ENCODE measurements at places on chromosomes 7 and 10.

- no peak for DNase-seq
These were observed 17.6 kb upstream of the AASS start for GRCh38 chr7:122161628-122162027.

GRCh38 chr7:26367219-26367711 lies 75.6 kb downstream of the SNX10 start:
- DNase-seq, result no peak

DNA sequence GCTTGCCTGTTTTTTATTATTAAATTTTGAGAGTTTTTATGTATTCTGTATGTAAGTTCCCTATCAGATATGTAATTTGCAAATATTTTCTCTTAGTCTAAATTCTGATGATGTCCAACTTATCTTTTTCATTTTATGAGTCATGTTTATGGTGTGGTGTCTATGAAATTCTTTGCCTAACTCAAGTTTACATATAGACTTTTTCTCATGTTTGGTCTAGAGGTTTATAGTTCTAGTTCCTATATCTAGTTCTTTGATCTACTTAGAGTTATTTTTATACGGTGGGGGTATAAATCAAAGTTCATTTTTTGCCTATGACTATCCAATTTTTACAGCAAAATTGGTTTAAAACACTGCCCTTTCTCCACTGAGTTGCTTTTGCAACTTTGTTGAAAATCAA lies 26.3 kb upstream of the CCDC7 start:
- no peak for DNase-seq

- no peak for DNase-seq
These were observed 8.3 kb upstream of the PRKAG2 start for GRCh38 chr7:151885202-151885580.

DNA sequence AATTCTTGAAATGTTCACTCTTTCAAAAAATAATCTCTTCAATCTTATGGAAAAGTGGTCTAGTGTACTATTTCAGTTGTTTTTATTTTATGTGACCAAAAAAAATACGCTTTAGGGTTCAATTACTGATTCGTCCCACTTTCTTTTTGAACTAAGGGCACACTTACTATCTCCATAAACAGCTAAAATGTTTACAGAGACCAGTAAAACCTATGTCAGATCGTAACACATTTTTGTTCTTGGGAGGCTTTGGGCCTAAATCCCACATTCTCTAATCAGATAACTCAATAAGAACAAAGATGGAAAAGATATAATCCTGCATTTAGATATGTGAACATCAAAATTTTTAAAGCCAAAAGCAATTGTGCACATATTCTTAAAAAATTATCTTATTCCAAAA lies 29.8 kb upstream of the EPC1 start:
- DNase-seq, result no peak

DNA sequence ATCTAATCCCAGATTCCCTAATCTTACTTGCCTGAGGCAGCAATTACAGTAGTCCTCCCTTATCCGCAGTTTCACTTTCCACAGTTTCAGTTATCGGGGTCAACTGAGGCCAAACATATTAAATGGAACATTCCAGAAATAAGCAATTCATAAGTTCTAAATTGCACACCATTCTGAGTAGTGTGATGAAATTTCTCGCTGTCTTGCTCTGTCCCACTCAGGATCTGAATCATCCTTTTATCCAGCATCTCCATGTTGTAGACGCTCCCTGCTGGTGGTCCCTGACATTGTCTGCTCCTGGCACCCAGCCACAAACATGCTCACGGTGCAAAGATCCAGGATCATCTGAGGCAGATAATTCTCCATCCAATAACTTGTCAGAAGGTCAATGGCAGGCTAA lies 128.7 kb upstream of the CXCL12 start:
- DNase-seq, result no peak

- DNase-seq, result no peak
These were observed 196.6 kb downstream of the BBS9 start for GRCh38 chr7:33325754-33326484.

GRCh38 chr10:132036153-132036886 lies 29.4 kb upstream of the JAKMIP3 start:
- DNase-seq, result no peak

GRCh38 chr7:41788556-41788955 lies 85.7 kb upstream of the INHBA start:
- no peak for DNase-seq

- no peak for DNase-seq
These were observed 190.9 kb downstream of the RNLS start for GRCh38 chr10:88392222-88392621.

GRCh38 chr7:44101966-44102845 lies 1.9 kb upstream of the AEBP1 start:
- no peak for DNase-seq

DNA sequence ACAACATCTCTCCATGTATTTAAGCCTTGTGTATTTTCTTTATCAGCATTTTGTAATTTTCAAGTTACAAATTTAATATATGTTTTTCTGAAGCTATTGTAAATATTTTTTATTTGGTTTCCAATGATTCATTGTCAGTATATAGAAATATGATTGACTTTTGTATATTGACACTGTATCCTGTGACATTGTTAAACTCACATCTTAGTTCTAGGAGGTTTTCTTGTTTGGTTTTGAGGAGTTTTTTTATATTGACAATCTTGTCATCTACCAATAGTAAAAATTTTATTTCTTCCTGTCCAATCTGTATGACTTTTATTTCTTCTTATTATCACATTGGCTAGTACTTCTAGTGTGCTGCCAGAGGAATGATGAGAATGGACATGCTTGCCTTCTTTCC lies 393.7 kb downstream of the GPAM start:
- no peak for DNase-seq

- DNase-seq, result no peak
These were observed 47.0 kb downstream of the PTPRE start for GRCh38 chr10:127953876-127954275.

- no peak for DNase-seq
These were observed 14.1 kb downstream of the RNF32 start for GRCh38 chr7:156654511-156655234.

GRCh38 chr7:479115-479947 lies 40.3 kb downstream of the PDGFA start:
- no peak for DNase-seq

- DNase-seq, result no peak
These were observed 184.9 kb downstream of the BAMBI start for GRCh38 chr10:28862219-28862618.

DNA sequence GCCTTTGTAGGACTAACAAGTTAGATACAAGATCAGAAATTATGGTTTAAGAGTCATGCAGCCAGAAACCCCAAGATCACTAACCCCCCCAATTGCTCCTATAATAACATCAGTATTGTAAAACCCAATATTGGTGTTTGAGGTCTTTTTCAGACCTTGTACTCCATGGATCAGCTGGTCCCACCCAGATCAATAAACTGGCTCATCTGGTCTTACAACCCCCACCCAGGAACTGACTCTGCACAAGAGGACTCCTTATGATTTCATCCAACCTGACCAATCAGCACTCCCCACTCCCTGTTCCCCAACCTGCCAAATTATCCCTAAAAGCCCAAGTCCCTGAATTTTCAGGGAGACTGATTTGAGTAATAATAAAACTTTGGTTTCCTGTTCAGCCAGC lies 6.4 kb upstream of the GSAP start:
- DNase-seq, result no peak

DNA sequence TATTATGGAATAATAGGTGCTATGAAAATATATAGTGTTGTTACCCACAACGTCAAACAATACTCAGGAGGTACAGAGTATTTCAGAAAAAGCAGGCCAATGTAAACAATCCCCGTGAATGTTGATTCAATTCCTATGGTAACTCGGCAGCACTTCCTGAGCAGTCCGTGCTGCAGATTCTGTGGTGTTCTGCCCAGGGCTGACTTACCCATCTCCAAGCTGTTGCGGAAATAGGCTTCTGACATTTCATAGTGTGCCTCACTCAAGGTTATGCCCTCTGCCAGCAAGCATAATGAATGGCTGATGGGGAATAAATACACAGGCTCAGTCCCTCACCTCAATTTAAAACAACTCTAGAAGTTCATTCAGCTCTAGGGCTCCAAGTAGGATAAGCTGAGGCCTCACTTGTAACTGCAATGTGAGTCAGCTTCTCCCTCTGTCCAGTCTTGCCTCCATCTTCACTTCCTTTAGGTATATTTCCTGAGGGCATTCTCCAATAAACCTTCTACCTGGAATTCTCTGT lies 177.6 kb downstream of the GNAI1 start:
- DNase-seq, result no peak

DNA sequence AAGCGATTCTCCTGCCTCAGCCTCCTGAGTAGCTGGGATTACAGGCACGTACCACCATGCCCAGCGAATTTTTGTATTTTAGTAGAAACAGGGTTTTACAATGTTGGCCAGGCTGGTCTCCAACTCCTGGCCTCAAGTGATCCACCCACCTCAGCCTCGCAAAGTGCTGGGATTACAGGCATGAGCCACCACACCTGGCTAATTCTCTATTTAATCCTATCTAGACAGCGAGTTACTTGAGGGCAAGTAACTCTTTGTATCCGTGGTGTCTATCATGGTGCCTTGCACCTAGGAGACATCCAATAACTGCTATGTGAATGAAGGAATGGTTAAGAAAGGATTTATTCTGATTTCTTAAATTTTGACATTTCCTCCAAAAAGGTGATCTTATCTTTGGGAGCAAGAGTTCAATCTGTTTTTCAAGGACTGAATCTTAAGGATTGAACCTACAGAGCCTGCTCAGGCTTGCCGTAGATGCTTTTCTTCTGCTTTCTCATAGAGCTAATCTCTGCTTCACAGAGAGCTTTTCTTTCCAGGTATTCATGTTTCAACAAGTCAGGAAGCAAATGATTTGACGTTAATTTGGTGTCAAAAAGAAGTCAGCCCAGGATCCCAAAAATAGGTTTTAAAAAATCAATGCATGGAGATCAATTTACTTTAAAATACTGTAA lies 101.6 kb downstream of the CUL2 start:
- DNase-seq, result no peak

GRCh38 chr7:137978464-137979237 lies 23.2 kb downstream of the CREB3L2 start:
- no peak for DNase-seq

- DNase-seq, result no peak
These were observed 94.7 kb upstream of the FERD3L start for GRCh38 chr7:19239951-19240350.

DNA sequence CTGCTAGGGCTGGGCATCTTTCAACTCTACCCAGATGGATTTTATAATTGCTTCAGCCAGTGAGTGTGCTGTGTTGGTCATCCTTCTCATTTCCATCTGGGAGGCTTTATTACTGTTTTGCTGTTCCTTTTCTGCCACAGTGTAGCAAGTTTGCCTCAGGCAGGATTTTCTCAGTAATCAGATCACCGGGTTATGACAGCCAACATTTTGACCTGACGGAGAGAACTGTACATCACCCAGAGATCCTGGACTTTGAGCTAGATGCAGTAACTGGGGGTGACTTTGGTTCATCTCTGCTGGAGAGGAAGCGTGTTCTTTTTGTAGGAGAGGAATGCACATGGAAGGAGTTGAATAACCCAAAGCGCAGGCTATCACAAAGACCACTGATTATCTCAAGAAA lies 111.8 kb upstream of the AGR3 start:
- DNase-seq, result no peak

DNA sequence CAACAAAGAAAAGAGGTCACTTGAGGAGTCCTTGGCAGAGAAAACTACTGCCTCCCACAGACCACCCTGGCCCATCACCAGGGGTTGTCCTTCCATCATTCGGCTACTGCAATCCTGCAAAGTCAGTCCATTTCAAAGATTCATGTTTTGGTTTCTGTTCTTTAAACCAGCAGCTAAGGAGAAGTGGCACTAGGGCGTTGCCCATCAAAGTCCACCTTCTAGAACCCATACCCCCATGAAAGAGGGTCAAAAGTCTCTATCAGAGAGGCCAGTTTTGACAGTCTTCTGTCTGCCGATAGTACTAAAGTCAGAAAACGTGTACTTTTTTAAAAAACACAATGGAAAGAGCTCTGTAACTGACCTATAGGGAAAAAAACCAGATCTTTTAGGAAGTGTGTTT lies 14.4 kb downstream of the CCDC6 start:
- DNase-seq, result no peak

GRCh38 chr7:66781408-66782090 lies 41.0 kb downstream of the RABGEF1 start:
- no peak for DNase-seq

GRCh38 chr10:8069108-8069507 lies 14.6 kb downstream of the GATA3 start:
- DNase-seq, result no peak

DNA sequence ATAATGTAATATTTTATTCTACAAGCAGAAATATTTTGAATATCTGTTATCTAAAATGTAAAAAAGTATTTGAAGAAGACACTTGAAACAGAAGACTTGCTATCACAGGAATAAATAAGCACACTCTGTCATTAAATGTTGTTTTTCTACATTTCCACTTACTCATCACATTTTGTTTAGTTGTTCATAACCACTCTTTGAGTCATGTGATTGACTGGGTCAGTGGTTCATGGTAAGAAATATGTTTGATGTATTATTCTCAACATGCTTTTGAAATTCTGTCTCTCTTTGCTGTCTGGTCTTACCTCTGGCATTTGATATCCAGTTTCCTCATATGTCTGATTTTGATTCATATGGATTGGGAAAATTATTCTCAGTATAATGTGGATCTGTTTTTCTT lies 171.8 kb downstream of the SUGCT start:
- DNase-seq, result no peak

DNA sequence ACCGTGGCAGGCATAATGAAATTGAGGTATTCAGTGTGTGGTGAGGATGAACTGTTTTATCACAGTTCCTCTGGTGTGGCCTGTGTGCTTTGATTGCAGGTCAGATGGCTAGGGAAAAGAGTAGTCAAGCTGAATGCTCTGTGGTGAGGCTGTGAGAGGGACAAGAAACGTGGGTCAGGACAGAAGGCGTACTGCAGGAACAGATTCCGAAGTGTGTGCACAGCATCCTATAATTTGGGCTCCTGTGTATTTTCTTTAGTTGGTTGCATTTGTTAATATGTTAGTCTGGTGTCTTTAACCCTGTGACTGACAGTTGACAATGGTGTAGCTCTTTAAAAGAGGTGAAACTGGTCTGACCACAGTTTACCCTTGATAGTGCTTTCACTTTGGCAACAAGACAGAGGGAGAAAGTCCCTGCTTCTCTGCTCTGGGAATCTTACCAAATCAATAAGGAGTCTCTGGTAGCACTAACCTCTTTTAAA lies 76.5 kb downstream of the AUTS2 start:
- no peak for DNase-seq

All from DMS 273 treated with DMSO at 0.1 percent for 48 hours (cell line).